ENCODE measurements at places on chromosomes 16 and 17.

GRCh38 chr16:55326261-55327092 lies 2.5 kb downstream of the IRX6 start:
- peak; percentile 8 for DNase-seq

DNA sequence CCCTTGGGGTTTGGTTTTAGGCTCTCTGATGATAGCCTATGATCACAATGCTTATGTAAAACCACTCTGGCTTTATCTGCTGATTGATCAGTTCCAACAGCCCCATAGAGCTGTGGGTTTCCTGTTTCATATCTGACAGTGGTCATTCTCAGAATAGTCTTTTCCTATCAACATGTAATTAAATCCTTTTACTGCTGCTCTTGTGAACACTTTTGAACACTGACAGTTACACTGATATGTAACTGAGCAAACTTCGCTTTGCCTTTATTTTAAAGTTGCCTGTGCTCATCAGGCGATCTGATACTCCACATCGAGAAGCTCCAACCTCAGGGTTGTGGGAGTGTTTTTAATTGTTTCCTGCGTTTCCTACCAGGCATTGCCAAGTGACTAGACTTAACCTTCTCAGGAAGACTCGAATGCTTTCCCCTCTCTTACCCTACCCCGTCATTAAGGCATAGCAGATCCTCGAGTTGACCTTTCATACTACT lies 17.3 kb upstream of the CLEC18B start:
- no peak for DNase-seq

- no peak for DNase-seq
Observed at GRCh38 chr16:15053904-15054303, 2.0 kb downstream of the NTAN1 start.

GRCh38 chr17:39591958-39592954 lies 15.5 kb downstream of the NEUROD2 start:
- peak; percentile 68 for DNase-seq

GRCh38 chr16:82845116-82845515 lies 218.3 kb downstream of the CDH13 start:
- DNase-seq, result no peak

DNA sequence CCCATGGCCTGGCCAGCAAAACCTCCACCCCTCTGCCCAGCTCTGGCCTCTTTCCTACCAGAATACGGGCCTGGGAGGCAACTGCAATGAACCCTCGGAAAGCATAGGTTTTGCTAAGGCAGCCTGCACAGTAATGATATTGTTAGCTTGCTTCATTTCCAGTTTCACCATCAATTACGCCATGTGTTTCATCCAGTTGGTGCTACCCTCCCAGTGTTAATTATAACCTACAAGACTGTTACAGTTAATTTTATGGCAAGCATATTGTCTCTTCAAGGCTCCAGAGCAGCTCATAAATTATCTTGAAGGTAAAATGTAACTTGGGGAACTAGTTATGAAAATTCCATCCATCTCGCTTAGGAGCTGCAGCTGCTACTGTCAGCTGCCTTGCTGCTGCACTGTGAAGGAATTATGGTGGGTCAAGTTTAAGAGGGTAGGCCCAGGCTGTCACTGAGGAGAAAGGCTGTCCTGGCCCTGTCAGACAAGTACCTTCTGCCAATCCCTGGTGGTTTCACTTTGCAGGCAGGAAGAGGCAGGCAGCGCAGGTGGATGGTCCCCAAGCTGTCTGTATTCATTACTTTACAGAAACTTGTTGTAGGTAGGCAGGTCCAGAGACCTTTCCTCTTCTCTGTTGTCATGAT lies 242.9 kb downstream of the FTO start:
- no peak for DNase-seq

Measured in GM13976 (cell line).